ENCODE measurements at places on chromosomes 16 and 17. TPM values are rescaled to one million over a fixed set of nuclear protein-coding genes. Genes with fewer than 3 reads are reported as not detected.

The SLC4A1 gene
- total RNA-seq = not detected

The KAT2A gene
- 38.5 TPM for total RNA-seq

- no peak for DNase-seq
Observed at GRCh38 chr17:80168371-80168770, 1.5 kb upstream of the CARD14 start.

GRCh38 chr17:69883120-69883519 lies 191.9 kb upstream of the KCNJ16 start:
- DNase-seq = no peak

GRCh38 chr17:7688808-7689316 lies 585 bp downstream of the WRAP53 start:
- no peak for DNase-seq

- DNase-seq = no peak
Observed at GRCh38 chr16:56347166-56347565, 78.2 kb downstream of the AMFR start.

Data from CD4-positive, alpha-beta memory T cell (primary cell).